ENCODE measurements at places on chromosomes 3 and 15.

- DNase-seq: no peak
These were observed 206.1 kb upstream of the ATP10A start for GRCh38 chr15:26069231-26069641.

GRCh38 chr3:56064684-56065083 lies 403.6 kb downstream of the ERC2 start:
- DNase-seq: no peak

DNA sequence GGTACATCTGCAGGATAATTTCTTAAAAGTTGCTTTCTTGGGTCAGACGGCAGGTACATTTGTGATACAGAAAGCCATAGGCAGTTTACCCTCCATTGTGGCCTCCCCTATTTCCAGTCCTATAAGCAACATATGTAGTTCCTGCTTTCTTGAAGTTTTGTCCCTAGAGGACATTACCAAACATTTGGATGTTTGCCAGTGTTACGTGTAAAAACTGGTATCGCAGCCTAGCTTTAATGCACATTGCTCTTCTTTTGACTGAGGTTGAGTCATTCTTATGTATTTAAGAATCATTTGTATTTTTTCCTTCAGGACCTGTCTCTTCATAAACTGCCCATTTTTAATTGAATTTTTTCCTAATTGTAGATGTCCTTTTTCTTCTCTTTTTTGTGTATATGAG lies 114.3 kb downstream of the DIPK2A start:
- no peak for DNase-seq

GRCh38 chr3:11717768-11718636 lies 74.3 kb upstream of the VGLL4 start:
- no peak for DNase-seq

GRCh38 chr3:126350502-126351085 lies 6.6 kb downstream of the KLF15 start:
- no peak for DNase-seq

DNA sequence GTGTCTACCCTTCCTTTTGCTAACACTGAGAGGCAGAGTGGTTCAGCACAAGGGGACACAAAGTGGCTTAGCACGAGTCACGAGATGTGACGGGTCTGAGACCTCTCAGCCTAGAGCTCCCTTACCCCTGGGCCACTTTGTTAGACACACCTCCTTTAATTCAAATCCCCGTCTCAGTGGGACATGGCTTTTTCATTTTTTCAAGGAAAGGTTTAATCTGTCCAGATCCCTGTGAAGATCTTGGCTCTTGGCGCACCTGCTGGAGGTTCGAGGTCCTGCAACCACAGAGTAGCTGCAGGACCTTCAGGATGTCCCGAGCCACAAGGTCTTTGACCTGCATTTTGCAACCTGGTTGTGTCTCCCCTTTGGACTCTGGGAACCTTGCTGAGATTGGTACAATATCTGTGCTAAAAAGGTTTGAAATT lies 52.0 kb downstream of the LPP start:
- DNase-seq: no peak

DNA sequence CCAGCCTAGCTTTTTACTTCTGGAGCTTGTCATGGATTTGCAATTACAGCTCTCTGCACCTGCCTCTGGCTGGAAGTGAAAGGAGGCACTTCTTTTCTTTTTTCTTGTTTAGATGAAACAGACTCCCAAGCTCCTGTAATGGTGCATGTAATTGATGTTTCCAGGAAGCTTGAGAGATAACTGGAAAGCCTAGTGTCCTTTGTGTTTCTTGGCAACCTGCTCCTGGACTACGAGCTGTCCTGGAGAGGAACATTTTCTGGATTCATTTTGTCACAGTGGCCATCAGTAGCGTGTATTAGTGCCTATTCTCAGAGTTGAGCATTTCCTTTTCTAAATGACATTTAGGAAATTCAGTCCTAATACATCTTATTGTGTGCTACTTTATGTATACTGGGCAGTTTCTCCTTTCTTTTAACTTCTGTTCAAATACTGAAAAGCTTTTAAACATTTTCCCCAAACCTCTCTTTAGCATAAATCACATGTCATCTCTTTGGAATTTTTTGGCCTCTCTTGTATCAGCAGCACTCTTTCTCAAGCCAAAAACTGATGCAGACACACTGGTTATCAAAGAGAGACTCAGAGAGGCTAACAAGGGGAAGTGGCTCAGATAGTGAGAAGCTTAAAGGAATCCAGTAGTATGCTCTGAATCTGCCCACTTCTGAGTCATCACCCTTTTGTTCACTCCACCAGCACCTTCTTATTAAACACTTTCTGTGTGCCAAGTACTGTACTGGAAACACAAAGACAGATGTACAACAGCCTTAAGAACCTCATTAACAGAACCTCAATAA lies 62.6 kb upstream of the SLC2A2 start:
- DNase-seq: no peak

DNA sequence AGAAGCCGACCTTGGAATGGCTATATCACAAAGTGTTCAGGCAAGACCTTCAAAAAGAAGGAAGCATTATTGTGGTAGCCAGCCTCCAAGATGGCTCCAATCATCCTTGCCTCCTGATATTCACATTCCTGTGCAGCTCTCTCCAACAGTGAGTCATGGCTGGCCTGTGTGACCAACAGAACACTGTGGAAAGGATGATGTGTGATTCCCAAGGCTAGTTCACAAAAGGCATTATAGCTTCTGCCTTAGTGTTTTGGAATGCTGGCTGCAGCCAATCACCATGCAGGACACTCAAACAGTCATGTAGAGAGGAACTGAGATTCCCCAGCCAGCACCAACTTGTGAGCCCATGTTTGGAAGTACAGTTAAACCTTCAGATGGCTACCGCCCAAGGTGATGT lies 102.6 kb downstream of the EFL1 start:
- no peak for DNase-seq

DNA sequence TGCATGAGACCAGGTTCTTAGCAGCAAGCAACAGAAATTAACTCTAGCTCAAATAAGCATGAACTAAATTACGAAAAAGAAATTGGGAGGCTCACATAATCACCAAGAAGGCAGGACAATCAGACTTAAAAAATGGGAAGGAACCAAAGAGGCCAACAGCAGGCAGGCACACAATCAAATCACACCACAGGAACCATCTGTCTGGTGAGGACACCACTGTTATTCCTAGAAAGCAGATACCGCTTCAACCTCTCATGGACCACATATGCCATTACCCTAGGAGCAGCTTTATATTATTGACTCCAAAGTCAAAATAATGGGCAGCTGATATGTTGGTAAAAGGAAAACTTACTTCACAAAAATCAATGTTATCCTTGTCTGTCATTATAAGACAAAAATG lies 51.6 kb downstream of the SUCLG2 start:
- DNase-seq: no peak

- DNase-seq: no peak
These were observed 121.3 kb downstream of the CHST2 start for GRCh38 chr3:143240886-143241285.

DNA sequence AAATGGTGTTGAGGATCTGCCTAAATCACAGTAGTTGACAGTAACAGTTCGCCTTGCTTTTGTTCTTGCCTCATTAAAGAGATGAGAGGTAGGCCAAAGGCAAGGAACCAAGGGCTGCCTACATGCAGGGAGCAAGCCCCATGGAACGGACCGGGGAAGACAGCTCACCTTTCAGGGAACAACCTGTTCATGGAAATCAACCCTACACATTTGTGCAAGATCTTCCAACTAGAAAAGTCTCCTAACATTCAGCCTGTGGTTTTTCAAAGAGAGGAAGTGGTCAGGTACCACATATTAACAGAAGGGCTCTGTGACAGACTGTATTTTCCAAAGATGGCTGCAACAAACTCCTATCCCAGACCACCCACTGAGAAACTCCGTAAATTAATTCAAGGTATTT lies 1031.8 kb upstream of the NR2F2 start:
- no peak for DNase-seq

DNA sequence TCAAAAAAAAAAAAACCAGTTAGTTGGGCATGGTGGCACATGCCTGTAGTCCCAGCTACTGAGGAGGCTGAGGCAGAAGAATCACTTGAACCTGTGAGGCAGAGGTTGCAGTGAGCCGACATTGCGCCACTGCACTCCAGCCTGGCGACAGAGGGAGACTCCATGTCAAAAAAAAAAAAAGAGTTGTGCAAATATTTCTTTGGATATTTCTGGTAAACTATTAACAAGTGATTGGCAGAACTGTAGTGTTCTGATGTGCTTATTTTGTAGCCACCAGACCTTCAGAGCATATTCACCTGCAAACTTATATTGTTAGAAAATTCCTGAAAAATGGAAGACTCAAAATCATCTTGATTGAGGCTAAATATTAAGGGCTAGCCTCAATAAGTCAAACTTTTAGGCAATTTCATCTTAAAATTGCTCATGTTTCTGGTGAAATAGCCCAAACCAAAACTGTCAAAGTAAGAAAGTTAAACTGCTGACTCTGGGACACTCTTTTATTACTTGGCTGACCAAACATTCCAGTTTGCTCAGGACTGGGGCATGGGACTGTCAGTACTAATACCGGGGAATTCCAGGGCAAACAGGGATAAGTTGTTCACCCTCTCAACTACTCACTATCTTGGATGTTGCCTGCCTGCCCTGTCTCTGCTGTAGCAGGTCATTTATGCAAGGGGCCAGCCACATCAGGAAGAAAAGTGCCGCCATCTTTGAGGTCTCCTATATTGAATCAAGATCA lies 37.0 kb downstream of the ABHD2 start:
- DNase-seq: no peak

GRCh38 chr3:76685858-76686257 lies 354.0 kb upstream of the ROBO2 start:
- DNase-seq: no peak

GRCh38 chr3:26750263-26750662 lies 127.7 kb downstream of the LRRC3B start:
- DNase-seq: no peak
